ENCODE measurements at places on chromosomes 1 and 21. TPM values are rescaled to one million over a fixed set of nuclear protein-coding genes. Genes with fewer than 3 reads are reported as not detected.

The LRRC38 gene
- total RNA-seq, result not detected

The KPRP gene
- not detected for total RNA-seq

The SCYL3 gene
- total RNA-seq, result 7.5 TPM

The TSPAN2 gene
- total RNA-seq, result 26.6 TPM

The GBP1 gene
- total RNA-seq, result 1.8 TPM

The FLG2 gene
- total RNA-seq, result not detected

The CDC14A gene
- total RNA-seq, result 16.9 TPM

The SLC16A4 gene
- total RNA-seq, result 0.66 TPM

The EVA1C gene
- 0.81 TPM for total RNA-seq

The MIXL1 gene
- 3.7 TPM for total RNA-seq

The HENMT1 gene
- 0.56 TPM for total RNA-seq

The ATXN7L2 gene
- total RNA-seq, result 14.7 TPM

The WNT4 gene
- 0.04 TPM for total RNA-seq

The RAB42 gene
- total RNA-seq, result 11.7 TPM

The AMY2A gene
- total RNA-seq, result not detected

The G0S2 gene
- total RNA-seq, result 47.5 TPM

The SLC6A9 gene
- total RNA-seq, result 4.9 TPM

The AKNAD1 gene
- total RNA-seq, result not detected

The HAO2 gene
- not detected for total RNA-seq

The NES gene
- 302 TPM for total RNA-seq

The DISP3 gene
- total RNA-seq, result 0.74 TPM

All from cardiac muscle cell (in vitro differentiated cells and primary cell).